Lung (tissue), 17 donors: ENCODE measurements at places on chromosomes 6 and 20. TPM values are rescaled to one million over a fixed set of nuclear protein-coding genes. Genes with fewer than 3 reads are reported as not detected.
A peak's percentile ranks its signal among the peaks of the same experiment; 100 is the strongest.

- DNase-seq, result no peak
- no peaks in the 10 kb centered on the region for H3K36me3 ChIP-seq
- H3K4me3 ChIP-seq, result no peak overlapping the region
- no peaks in the 10 kb centered on the region for H3K4me1 ChIP-seq
- H3K27me3 ChIP-seq, result no peaks in the 10 kb centered on the region
These were observed 26.3 kb upstream of the MC3R start for GRCh38 chr20:56222201-56222600.

DNA sequence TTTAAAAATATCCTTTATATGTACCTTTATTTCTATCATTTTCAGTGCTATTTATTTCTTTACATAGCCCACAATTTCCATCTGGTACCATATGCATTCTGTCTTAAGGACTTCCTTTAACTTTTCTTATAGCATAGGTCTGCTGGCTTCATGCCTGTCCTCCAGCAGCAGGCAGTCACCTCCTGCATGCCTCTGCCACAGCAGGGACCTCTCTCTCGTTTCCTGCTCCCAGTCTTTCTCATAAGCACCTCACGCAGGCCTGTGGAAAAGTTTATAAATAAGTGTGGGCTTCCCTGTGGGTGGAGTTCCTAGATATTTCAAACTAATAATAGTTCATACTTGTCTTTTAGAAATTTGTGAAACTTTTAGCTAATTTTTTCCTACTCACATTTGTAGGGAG, 133.9 kb downstream of the KCNQ5 start:
- H3K4me3 ChIP-seq, result no peak overlapping the region
- peaks cover 7% of the 10 kb centered on the region for H3K4me1 ChIP-seq
- H3K27me3 ChIP-seq, result no peaks in the 10 kb centered on the region
- H3K27ac ChIP-seq, result no peak overlapping the region
- no peaks in the 10 kb centered on the region for H3K36me3 ChIP-seq
- no peak for DNase-seq

DNA sequence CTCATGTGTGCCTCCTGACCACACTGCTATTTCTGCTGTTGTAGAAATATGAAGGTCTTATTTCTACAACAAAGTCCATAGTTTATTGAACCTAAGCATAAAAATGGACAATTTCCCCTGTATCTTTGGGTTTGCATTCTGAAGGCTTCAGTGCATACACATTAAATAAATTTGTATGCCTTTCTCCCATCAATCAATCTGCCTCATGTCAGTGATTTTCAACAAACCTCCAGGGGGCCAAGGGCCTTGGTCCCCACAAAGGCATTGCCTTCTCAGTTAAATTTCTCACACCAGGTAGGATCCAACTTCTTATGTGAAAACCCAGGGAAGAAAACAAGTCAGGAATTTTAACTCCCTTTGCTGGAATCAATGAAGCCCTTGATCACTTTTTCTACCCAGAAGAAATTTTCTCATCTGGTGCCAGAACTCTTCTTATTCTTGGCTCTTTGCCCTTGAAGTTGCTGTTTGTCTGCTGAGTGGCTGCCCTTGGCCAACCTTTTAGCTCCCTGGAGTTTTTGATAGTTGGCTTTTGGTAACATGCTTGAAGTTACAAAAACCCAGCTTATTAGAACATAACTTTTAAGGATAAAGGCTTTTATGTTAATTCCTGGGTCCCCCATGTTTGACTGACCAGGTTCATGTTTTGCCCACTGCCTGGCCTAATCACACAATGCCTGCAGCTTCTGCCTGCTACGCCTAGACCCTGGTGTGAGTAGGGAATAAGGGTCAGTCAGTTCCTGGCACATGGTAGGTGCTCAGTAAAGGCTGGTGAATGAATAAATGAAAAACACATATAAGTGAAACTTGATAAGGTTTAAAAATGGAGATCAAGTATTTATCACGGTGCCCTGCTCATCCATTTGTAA, 37.0 kb downstream of the SHLD1 start:
- H3K4me3 ChIP-seq, result no peak overlapping the region
- H3K4me1 ChIP-seq, result peaks cover 4% of the 10 kb centered on the region
- no peaks in the 10 kb centered on the region for H3K27me3 ChIP-seq
- peak; percentile 73 for DNase-seq

GRCh38 chr20:61802721-61803311, 262.9 kb downstream of the TAF4 start:
- no peak overlapping the region for H3K4me3 ChIP-seq
- no peaks in the 10 kb centered on the region for H3K4me1 ChIP-seq
- no peak overlapping the region for H3K27ac ChIP-seq
- no peaks in the 10 kb centered on the region for H3K36me3 ChIP-seq
- peaks cover 38% of the 10 kb centered on the region for H3K27me3 ChIP-seq

ADAM33 gene
- 6.6 TPM for total RNA-seq

CNKSR3 gene
- 23.9 TPM for total RNA-seq

NPBWR2 gene
- total RNA-seq, result not detected
